ENCODE measurements at places on chromosomes 1 and 21. TPM values are rescaled to one million over a fixed set of nuclear protein-coding genes. Genes with fewer than 3 reads are reported as not detected.

KRTAP19-1 gene
- not detected for total RNA-seq

HSD3B1 gene
- total RNA-seq, result not detected

RHOU gene
- 1.2 TPM for total RNA-seq

BATF3 gene
- 1.2 TPM for total RNA-seq

CELA2B gene
- not detected for total RNA-seq

KDF1 gene
- not detected for total RNA-seq

CDK18 gene
- total RNA-seq, result 9.7 TPM

PLA2G5 gene
- total RNA-seq, result not detected

ANP32E gene
- total RNA-seq, result 22.2 TPM

RNF186 gene
- not detected for total RNA-seq

E2F2 gene
- total RNA-seq, result 0.82 TPM

SPRR1B gene
- not detected for total RNA-seq

RPS8 gene
- 1,433 TPM for total RNA-seq

PRAMEF12 gene
- total RNA-seq, result not detected

PRAMEF14 gene
- not detected for total RNA-seq

ZNF670 gene
- 4.0 TPM for total RNA-seq

PRR9 gene
- total RNA-seq, result not detected

TRIM63 gene
- not detected for total RNA-seq

SPRR2E gene
- total RNA-seq, result not detected

PDZK1 gene
- total RNA-seq, result not detected

MMEL1 gene
- total RNA-seq, result 0.15 TPM

RHBDL2 gene
- not detected for total RNA-seq

DLGAP3 gene
- total RNA-seq, result not detected

ZNF436 gene
- 22.9 TPM for total RNA-seq

ALDH9A1 gene
- total RNA-seq, result 44.7 TPM

PBXIP1 gene
- 108 TPM for total RNA-seq

HECTD3 gene
- total RNA-seq, result 52.7 TPM

GNL2 gene
- total RNA-seq, result 55.2 TPM

PTPN7 gene
- not detected for total RNA-seq

PRKAA2 gene
- 1.3 TPM for total RNA-seq

LCE1D gene
- total RNA-seq, result not detected

NGF gene
- total RNA-seq, result not detected

Data from glomerular endothelial cell (primary cell).